CD4-positive, alpha-beta T cell treated with Interleukin-1 beta for 1 hour (primary cell): ENCODE measurements at places on chromosomes 6 and 20.
A peak's percentile ranks its signal among the peaks of the same experiment; 100 is the strongest.

DNA sequence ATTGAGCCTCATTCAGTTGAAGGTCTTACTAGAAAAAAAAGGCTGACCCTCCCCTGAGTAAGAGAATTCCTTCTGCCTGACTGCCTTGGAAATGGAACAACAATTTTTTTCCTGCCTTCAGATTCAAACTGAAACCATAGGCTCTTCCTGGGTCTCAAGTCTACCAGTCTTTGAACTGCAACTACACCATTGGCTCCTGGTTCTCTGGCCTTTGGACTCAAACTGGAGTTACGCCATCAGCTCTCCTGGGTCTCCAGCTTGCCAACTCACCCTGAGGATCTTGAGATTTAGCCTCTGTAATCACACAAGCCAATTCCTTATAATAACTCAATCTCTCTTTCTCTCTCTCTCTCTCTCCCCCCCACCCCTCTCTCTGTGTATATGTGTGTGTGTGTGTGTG is 36.0 kb upstream of the SNX9 start:
- no peak for DNase-seq

DNA sequence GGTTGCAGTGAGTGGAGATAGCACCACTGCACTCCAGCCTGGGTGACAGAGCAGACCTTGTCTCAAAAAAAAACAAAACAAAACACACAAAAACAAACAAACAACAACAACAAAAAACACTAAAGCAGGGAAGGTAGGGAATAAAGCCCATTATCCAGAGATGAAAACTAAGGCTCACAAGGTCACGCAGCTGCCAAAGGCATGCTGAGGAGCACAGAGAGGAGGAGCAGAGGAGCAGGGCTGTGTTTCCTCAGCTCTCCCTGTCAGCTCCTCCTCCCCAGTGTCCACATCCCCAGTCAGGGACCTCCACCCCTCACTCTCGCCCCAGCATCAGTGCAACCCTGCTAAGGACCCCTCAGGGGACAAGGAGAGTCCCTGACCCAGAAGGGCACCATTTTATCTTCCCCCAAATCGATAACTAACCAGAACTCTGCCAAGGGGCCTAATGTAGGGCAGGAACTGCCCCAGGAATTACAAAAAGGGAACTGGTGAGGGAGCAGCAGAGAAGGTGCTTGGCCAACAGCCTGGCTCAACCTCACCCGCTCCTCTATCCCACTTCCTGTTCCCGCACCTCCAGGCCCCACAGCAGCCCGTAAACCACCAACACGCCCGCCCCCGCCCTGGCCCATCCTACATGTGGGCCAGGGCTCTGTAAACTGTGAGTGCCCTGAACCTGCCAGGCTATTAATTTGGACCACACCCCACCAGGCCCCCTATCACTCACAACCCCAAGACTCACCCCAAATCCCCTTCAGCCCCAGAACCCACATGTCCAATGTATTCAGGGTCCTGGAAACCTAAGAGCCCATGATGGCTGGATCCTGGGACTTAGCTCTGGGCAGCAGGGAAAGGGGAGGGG is 9.0 kb downstream of the TEAD3 start:
- DNase-seq = no peak

DNA sequence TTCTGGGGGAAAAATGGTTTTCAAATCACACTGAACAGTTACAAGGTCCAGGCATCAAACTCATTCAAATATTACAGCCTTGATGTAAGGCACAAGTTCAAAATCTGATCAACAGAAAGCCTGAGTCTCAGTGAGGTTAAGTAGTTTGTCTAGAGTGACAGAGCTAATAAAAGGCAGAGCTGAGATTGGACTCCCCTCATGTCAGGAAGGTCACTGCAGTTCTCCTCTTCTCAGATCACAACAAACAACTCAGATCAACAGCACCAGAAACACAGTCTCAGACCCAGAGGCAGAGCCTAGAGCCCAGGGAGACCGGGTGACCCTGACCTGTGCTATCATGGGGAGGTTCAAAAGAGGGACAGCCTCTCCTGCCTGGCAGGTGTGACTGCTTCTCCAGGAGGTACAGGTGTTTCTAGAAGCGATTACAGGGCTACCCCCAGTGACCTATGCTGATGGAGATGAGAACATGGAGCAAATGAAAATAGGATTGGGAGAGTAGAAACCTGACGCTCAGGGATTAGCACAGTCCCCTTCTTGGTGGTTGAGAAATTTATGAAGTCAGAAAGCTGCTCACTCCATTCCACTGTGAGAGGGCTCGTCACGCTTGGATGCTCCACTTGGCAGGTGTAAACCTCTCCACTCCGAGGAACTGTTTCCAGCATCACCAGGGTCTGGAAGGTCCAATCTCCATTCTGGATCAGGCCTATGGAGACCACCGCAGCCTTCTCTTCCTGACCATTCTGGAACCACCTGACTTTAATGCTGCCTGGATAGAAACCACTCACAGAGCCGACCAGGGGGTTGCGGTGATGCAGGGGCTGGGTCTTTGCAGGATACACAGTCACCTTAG is 24.3 kb upstream of the HLA-DRB5 start:
- no peak for DNase-seq

DNA sequence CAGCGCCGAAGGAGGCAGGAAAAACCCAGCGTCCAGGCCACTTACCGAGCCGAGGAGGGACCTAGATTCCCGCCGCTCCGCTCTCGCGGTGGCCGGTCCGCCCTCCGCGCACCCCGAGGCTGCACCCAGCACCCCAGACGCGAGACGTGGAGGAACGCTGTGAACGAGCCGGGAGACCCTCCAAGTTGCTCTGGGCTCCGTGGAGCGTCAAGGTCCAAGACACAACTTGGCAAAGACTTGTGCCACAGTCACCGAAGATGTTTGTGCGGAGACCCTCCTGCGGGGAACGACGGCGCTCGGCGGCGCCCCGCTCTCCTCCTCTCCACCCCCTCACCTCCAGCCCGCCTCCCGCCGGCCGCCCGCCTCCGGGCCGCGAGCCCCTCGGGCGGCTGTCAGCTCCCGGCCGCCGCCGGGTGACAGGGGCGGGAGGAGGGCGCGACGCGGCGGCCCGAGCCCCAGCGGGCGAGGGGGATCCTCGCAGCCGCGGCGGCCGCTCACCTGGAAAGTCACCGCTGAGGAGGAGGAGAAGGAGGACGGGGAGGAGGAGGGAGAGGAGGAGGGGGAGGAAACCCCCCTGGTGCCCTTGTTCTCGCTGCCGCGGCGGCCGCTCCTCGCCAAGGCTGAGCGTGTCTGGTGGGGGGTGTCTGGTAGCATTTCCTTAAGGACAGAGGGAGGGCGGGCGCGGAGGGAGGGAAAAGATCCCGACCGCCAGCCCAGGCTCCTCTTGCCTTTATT is 637 bp upstream of the HIVEP2 start:
- DNase-seq = peak; percentile 78

GRCh38 chr20:36728986-36729385 is 16.9 kb downstream of the NDRG3 start:
- DNase-seq = peak; percentile 10

DNA sequence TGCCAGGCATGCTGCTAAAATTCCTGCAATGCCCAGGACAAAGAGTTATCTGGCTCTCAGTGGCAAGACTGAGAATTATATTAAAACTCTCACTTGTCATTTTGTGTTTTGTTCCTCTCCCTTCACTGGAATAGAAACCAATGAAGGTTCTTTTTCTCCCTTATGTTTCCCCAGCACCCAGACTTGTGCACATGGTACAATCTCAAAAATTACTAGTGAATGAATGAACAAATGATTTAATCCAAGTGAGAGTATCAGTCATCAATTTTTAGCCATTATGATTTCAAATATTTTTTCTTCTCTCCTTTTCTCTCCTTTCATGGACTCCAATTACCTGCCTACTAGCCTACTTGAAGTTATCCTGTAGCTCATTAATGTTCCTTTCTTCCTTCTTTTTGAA is 70.1 kb downstream of the BCAS1 start:
- DNase-seq = no peak

DNA sequence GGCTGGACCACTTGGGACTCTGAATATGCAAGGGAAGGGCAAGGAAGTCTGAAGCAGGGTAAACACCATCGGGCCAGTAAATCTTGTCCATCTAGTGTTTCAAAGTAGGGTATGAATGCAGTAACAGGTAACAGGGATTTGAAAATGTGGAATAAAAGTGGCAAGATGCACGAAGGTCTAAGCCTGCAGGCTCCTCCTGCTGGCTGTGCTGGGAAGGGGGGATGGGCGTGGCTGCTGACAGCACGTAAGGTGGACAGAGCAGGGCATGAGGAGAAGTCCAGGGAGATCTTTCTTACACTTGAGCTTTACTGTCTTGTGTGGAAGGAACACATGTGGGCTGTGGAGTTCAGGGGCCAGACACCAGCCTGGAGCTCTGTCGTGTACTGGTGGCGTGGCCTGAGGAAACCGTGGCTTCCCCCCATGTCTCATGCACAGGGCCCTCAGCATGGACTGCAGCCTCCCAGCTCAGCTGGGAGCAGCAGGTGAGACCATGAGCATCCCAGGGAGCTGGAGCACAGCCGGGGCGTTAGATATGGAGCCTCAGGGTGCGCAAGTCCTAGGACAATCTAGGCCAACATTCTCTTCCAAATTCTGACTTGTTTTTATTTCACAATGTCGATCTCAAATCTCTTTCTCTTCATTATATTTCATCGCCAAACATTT is 84.5 kb downstream of the SLC22A23 start:
- DNase-seq = no peak

DNA sequence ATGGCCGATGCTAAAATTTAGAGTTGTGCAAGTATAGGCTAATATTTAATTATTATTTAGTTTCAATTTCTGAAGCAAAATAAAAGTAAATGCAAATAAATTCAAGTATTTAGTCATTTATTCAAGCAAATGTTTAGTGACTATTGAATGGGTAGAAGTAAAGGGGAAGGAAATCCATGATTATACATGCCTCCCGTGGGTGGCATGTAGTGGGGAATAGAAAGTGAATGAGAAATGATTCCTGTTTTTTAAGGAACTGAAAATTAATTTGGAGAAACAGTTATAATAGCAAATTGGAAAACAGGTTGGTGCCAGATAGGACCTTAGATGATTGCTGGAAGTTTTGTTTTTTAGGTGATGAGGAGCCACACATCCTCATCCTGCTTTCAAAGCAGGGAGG is 35.4 kb downstream of the FAM229B start:
- DNase-seq = no peak

- no peak for DNase-seq
Observed at GRCh38 chr6:6915219-6915618, 192.5 kb upstream of the RREB1 start.

DNA sequence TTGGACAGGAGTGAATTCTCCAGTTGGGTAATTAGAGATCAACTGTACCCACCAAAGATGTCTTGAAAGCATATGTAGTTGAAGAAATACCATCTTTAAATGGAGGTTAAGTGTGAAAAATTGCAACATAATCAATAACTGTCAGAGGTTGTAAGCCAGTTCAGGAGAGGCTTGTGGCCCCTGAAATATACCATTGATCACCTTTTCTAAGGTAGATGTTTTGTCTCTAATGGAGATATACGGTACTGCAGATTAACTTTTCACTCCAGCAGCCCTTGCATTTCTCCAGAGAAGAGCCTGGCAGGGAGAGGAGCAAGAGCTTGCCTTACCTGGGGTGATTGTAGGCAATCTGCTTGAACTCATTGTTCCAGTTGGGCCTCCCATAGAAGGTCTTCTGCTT is 48.8 kb downstream of the NOX3 start:
- DNase-seq = no peak

GRCh38 chr20:33897313-33897912 is 86.3 kb downstream of the CHMP4B start:
- no peak for DNase-seq

- DNase-seq = peak; percentile 70
Observed at GRCh38 chr20:33299111-33299603, 16.1 kb downstream of the BPIFB1 start.

- no peak for DNase-seq
Observed at GRCh38 chr6:148814082-148814790, 67.4 kb downstream of the UST start.

DNA sequence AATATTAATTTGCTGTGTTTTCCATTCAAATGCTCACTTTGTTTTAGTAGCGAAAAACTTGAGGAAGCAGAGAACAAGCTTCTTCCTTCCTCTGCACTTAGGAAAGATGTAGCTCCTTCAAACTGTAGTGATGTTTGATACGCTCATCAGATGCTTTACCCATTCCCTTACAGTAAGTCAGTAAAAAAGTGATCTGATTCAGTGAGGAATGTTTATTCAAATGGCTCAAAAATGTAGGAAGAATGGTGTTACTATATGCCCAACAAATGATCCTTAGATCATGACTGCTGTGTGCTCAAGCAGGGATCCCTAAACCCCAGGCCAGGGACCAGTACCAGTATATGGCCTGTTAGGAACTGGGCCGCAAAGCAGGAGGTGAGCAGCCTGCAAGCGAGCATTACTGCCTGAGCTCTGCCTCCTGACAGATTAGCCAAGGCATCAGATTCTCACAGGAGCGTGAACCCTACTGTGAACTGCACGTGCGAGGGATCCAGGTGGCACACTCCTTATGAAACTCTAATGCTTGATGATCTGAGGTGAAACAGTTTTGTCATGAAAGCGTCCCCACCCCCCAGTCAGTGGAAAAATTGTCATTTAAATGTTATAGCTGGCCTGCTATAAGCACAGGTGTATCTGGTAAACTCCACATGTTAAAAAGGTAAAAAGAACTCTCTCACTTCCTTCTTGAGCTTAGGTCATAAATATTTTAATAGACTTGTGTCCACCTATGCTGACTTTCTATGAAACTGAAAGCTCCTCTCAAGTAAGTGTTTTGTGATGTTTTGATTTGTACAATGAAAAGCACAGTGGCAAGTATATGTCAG is 187.2 kb downstream of the FOXC1 start:
- no peak for DNase-seq

- DNase-seq = no peak
Observed at GRCh38 chr6:149999636-150000035, 25.7 kb downstream of the RAET1L start.

DNA sequence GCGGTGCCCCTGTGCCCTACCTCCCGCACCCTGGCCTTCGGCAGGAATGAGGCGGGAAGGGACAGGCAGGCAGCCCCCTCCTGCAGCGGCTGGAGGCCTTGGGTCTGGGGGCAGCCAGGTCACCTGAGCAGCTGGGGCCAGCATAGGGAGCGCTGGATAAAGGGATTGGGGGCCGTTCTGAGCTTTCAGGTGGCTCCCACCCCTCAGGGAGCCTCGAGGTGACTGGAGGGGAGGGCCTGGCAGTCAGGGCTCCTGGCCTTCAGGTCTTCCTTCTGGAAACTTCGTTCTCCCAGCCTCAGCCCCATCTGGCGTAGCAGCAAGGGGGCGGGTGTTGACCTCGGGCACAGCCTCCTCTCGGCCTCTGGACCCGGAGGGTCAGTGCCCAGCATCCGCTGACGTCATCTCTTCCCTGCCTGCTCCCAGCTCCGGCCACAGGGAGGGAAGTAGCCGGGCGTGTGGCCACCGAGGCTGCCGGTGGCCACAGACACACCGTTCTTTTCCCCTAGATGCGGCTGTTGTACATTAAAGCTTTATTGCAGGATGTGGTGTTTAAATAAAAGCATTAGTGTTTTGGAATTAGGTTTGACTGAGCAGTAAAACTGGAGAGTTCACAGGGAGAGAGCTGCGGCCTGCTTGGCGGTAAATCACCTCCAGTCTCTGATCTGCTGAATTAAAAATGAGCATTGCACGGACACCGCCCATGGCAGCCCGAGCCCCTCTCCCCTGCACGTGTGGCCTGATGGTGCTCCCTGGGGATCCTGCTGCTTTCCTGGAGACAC is 80.0 kb upstream of the GATA5 start:
- DNase-seq = no peak

- no peak for DNase-seq
Observed at GRCh38 chr6:26520237-26520849, 17.8 kb upstream of the HMGN4 start.

GRCh38 chr6:9593554-9593953 is 821.3 kb downstream of the TFAP2A start:
- no peak for DNase-seq
